Motor neuron (in vitro differentiated cells): ENCODE measurements at places on chromosomes 2 and 18. TPM values are rescaled to one million over a fixed set of nuclear protein-coding genes. Genes with fewer than 3 reads are reported as not detected.
A peak's percentile ranks its signal among the peaks of the same experiment; 100 is the strongest.

RAD51AP2 gene
- 0.14 and 0.21 TPM in 2 replicates for total RNA-seq

REG3G gene
- total RNA-seq: not detected in 2 replicates

TXNL4A gene
- total RNA-seq: 101 and 105 TPM in 2 replicates

TUBA4B gene
- 0.28 TPM in 1 of 2 replicates, not detected in the other for total RNA-seq

COL4A4 gene
- 0.72 and 0.81 TPM in 2 replicates for total RNA-seq

GPR148 gene
- total RNA-seq: 0.41 and 0.55 TPM in 2 replicates

G6PC2 gene
- total RNA-seq: 0.58 TPM in 1 of 2 replicates, not detected in the other

CDK15 gene
- 0.05 TPM in 1 of 2 replicates, not detected in the other for total RNA-seq

TOGARAM2 gene
- 0.18 and 0.21 TPM in 2 replicates for total RNA-seq

SERPINB3 gene
- not detected in 2 replicates for total RNA-seq

ACOXL gene
- total RNA-seq: 0.18 and 0.23 TPM in 2 replicates

ABCG5 gene
- 0.21 and 0.26 TPM in 2 replicates for total RNA-seq

DBI gene
- 237 and 264 TPM in 2 replicates for total RNA-seq

TEX44 gene
- 0.44 and 0.71 TPM in 2 replicates for total RNA-seq

MRO gene
- 0.31 and 1.9 TPM in 2 replicates for total RNA-seq

SCN7A gene
- total RNA-seq: 3.8 and 4.6 TPM in 2 replicates

PRKAG3 gene
- 0.38 and 0.56 TPM in 2 replicates for total RNA-seq

HRH4 gene
- 0.28 and 0.39 TPM in 2 replicates for total RNA-seq

GRCh38 chr2:233248999-233249398 is 2.5 kb upstream of the ATG16L1 start:
- no peak for ATAC-seq

GRCh38 chr18:75896865-75897264 is 469.4 kb upstream of the SMIM21 start:
- ATAC-seq: no peak

GRCh38 chr2:115183144-115183543 is 740.7 kb downstream of the DPP10 start:
- no peak for ATAC-seq

DNA sequence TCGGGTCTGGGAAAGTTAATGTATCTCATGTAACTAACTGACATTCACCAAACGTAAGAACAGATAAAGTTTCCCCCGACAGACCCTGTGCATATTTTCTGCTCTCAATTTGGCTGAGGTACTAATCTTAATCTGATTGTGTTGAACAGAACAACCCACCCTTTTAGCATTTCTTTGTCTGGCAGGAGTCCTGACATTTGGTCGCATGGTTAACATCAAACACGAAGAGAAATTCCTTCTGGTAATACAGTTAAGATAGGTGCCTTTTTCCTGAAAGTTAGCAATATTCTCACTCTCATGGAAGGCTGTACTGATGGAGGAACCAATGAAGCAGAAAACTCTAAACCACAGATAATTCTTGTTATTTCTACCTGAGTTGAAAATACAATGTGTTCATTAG is 520.8 kb downstream of the PARD3B start:
- ATAC-seq: no peak

DNA sequence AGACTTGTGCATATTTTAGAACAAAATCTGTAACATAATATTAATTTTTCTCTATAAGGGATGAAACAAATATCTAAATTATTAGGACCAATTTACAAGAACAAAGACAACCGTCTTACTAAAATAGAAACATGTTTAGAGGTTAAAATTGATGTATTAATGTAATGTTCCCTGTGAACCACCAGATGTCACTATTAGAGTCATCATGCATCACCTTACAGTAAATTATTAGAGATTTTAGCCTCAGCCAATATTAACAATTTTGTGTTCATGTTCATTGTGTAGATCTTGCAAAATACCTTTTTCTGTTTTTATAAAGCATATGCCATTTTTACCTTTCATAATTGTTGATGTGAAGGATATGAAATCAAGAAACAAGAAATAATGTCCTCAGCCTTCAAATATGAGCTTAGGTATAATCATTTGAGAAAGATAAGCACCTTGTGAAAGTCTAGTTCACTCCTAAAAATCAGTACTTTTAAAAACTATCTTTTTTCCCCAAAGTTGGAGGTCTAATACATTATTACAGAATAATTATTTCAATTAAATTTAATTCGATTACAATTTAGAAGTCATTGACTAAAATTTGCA is 344.3 kb upstream of the KCNH7 start:
- ATAC-seq: no peak

GRCh38 chr2:74164761-74165160 is 13.9 kb downstream of the MOB1A start:
- no peak for ATAC-seq

- ATAC-seq: no peak
Measured at GRCh38 chr2:168819050-168819715, 16.7 kb downstream of the NOSTRIN start.

- no peak for ATAC-seq
Measured at GRCh38 chr2:23211987-23212583, 172.9 kb upstream of the KLHL29 start.

- ATAC-seq: peak; percentile 99
Measured at GRCh38 chr2:178863856-178864620, 56.8 kb upstream of the TTN start.

GRCh38 chr2:55732854-55733253 is 39.2 kb upstream of the PNPT1 start:
- no peak for ATAC-seq

GRCh38 chr2:236774171-236774570 is 204.5 kb downstream of the ACKR3 start:
- no peak for ATAC-seq

DNA sequence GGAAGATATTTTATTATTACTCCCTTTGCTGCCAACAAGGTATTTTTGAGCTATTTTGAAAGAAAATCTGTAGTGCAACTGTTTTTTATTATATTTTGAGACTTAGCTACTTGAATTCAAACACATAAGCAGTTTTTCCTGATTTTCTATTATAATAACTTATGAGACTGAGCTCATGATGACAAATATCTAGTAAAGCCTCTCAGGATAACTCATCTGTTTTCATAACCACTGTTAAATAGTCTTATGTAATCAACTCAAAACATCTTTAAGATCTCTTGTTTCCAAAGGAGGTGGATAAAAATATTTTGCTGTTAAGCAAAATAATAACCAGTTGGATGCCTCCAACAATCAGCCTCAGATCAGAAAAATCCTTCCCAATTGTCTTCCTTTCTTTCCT is 21.9 kb upstream of the PPP1CB start:
- ATAC-seq: no peak

DNA sequence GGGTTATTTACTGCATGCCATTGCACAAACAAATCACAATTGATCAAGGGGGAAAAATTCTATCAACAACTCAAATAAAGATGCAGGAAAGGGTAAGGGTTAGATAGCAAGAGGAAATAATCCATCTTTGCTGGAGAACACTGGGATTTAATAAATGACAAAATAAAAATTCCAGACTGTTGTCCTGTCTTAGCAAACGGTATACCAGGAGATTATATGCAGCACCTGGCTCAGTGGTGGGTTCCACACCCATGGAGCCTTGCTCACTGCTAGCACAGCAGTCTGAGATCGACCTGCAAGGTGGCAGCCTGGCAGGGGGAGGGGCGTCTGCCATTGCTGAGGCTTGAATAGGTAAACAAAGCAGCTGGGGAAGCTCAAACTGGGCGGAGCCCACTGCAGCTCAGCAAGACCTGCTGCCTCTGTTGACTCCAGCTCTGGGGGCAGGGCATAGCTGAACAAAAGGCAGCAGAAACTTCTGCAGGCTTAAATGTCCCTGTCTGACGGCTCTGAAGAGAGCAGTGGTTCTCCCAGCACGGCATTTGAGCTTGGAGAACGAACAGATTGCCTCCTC is 296.5 kb upstream of the THSD7B start:
- ATAC-seq: peak; percentile 60

DNA sequence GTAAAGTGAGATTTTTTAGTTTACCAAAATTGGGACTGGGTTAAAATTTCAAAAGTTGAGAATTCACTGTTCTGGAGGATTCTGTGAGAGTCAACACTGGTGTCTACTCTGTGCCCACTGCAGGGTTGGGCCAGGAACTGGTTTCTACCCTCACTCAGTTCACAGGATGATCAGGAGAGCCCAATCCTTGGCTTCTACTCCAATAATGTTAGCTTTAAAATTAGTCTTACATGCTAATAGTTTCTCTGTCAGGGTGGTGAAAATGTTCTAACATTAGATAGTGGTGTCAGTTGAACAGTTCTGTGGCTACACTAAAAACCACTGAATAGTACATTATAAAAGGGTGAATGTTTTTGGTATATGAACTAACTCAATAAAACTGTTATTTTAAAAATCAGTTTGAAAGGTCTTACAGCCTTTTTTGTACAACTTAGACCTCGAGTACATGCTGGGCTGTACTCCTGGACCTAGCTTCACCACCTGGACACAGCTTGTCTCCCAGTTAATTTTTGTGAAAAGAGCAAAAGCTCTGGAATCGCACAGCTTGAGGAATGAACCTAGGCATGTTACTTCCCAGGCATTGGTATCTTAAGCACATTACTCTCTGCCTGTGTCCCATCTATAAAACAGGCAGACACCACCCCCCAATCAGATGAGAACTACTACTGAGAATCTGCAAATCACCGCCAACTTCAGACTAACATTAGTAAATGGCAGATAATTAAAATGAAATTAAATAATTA is 44.4 kb downstream of the ACVR1 start:
- ATAC-seq: peak; percentile 16

GRCh38 chr2:219459460-219460311 is 25.0 kb downstream of the SPEG start:
- peak; percentile 30 for ATAC-seq

GRCh38 chr2:107091163-107091864 is 205.3 kb upstream of the ST6GAL2 start:
- ATAC-seq: no peak

GRCh38 chr2:50724837-50725236 is 307.1 kb downstream of the NRXN1 start:
- no peak for ATAC-seq

DNA sequence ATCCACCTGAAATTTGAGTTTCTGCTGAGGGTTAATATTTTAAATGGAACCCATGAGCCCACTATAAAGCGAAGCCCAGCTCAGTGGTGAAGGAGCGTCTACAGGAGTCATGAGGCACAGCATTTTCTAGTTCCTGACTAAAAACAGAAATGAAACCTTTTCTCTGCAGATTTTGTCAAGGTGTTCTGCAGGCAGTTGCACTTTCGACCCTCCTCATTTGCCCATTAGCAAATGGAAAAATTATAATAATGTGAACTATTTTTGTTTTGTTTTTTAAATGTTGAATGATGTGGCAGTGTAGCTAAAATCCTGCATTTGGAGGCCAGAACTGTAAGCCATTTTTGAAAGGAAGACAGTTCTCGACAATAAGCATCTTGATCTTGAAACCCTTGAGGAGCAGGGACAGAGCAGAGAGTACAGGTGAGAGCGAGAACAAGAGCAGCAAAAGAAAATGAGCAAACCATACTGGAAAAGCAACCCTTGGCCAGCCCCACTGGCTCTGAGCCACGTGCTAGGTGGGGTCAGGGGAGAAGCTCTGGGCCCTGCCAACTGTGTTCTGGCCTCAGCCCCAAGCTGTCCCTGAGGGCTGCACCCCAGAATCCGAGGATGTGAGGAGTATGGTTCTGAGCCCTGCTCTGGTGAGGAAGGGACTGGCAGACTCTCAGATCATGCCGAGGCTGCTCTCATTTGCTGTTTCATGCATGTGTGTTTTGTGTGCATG is 26.4 kb upstream of the COPS8 start:
- ATAC-seq: no peak

GRCh38 chr2:177397481-177398289 is 5.1 kb downstream of the AGPS start:
- ATAC-seq: peak; percentile 8

- no peak for ATAC-seq
Measured at GRCh38 chr2:16313235-16313975, 352.2 kb downstream of the CYRIA start.

- ATAC-seq: peak; percentile 6
Measured at GRCh38 chr2:38740851-38741731, 10.1 kb downstream of the SRSF7 start.

DNA sequence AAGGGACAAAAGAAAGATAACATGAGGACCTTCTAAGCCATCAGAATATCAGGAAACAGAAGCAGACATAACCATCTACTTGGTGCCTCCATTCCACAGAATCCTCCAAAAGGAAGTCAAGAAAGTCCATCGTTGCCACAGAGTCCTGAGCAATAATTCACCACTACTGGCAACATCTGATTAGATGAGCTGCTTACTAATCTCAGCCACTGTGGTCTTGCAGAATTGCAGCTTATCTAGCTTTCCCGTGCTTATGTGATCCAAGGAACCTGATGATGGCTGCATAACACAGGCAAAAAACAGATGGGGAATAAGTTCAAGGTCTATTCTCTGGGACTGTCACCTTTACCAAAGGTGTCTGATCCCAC is 278.5 kb downstream of the AFF3 start:
- ATAC-seq: no peak

DNA sequence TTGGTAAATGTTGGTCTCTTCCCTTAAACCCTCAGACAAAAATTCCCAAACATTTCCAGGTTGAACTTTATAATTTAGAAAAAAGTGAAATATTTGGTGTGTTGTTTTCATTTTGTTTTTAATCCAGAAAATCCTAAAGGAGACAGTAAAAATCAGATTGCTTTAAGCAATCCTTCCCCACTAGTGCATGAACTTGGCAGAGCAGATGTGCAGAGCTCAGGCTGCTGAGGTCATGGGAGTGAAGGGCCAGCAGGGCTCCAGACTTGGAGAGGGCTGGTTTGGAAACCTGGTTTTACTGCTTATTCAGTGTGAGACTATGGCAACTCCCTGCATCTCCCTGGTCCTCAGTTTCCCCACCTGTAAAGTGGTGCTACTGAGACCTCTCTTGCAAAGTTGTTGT is 66.7 kb upstream of the TEX51 start:
- no peak for ATAC-seq

DNA sequence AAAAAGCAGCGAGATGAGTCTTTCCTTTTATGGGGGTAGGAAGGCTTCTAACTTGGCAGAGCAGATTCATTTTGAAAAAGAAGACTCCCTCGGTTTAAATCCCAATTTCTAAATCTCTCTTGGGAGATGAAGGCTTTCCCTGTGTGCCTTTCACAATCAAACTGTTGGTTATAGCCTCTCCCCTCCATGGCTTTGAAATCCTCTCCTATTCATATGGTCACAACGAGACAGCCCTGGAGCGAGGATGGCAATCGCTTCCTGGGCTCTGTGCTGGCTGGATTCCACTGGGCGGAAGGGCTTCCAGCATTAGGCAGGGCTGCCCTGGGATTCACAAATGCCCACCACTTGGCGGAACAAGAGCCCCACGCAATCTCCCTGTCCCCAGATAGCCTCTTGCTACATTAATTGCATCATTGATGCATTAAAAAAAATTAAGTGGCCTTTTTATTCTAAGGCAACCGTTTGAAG is 1.6 kb downstream of the CAVIN2 start:
- ATAC-seq: no peak

DNA sequence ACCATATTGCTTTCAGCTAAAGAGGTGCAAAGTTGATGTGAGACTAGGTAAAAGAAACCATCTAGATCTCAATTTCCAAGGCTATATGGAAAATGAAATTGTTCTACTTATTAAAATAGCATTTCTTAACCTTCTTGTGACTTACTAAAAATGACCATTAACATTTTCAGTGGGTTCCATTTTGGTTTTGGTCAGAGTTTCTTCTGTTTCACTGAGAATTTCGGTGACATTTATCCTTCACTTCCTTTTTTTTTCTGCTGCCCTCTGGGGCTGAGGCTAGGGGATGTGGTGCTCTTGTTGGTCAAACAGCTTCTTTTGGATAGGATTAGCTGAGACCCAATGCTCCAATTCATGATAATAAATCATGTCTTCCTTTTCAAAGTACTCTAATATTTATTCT is 44.3 kb upstream of the REL start:
- ATAC-seq: no peak
